ENCODE measurements at places on chromosomes 2 and 18.
A peak's percentile ranks its signal among the peaks of the same experiment; 100 is the strongest.

- DNase-seq = no peak
These were observed 157.4 kb downstream of the DTNA start for GRCh38 chr18:34867520-34867919.

DNA sequence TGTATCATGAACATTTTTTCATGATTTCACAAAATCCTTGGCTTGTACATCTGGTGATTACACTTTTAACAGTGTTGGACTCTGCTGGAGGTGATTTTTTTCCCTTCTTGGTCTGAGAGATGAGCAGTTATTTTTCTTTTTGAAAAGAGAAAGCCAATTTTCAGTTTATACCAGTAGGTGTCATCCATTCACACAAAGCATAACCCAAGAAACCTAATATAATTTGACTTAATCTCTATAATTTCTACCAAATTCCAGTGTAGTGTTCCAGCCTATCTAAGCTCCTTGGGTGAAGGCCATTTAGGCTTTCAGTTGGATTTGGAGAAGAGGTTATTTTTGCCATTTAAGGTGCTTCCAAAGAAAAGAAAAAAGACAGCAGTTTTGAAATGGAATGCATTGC, 7.7 kb upstream of the ICOS start:
- no peak for DNase-seq

GRCh38 chr2:126831234-126832005, 67.3 kb upstream of the TEX51 start:
- DNase-seq = no peak

DNA sequence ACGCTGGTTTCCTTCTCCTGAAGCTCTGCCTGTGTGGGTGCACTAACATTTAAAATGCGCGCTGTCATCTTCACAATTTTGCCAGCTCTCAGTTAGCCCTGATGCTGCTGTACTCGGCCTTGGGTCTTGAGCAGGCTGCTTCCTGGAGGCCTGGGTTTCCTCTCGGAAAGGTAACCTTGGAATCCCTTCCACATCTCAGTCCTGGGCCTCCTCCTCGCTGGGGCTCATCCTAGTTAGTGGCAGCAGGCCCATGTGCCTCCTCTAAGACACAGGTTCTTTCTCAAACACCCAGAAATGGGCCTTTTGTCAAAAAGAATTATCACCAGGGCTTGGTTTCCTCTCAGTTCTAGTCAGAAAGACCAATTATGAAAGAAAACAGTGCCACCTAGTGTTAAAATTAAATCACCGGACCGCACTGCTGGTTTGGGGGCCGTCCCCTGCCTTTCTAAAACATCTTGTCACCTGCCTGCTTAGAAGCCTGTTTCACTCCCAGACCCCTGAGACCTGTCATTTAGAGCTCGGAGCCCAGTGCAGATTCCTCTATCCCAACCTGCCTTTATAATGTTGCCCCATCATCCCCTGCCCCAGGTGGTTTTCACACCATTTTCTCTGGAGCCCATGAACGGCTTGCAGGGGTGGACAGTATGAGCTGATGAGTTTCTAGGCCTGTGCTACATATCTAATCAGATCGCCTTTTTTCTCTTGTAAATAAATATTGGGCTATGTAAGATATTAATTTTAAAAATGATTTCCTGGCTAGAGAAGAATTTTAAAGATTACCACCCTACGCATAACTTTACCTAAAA, 42.4 kb downstream of the HK2 start:
- DNase-seq = peak; percentile 17

GRCh38 chr2:26720322-26721114, 28.0 kb downstream of the KCNK3 start:
- no peak for DNase-seq

GRCh38 chr2:134314202-134314601, 60.3 kb downstream of the MGAT5 start:
- no peak for DNase-seq

- DNase-seq = no peak
These were observed 130.1 kb downstream of the OLA1 start for GRCh38 chr2:174117951-174118930.

DNA sequence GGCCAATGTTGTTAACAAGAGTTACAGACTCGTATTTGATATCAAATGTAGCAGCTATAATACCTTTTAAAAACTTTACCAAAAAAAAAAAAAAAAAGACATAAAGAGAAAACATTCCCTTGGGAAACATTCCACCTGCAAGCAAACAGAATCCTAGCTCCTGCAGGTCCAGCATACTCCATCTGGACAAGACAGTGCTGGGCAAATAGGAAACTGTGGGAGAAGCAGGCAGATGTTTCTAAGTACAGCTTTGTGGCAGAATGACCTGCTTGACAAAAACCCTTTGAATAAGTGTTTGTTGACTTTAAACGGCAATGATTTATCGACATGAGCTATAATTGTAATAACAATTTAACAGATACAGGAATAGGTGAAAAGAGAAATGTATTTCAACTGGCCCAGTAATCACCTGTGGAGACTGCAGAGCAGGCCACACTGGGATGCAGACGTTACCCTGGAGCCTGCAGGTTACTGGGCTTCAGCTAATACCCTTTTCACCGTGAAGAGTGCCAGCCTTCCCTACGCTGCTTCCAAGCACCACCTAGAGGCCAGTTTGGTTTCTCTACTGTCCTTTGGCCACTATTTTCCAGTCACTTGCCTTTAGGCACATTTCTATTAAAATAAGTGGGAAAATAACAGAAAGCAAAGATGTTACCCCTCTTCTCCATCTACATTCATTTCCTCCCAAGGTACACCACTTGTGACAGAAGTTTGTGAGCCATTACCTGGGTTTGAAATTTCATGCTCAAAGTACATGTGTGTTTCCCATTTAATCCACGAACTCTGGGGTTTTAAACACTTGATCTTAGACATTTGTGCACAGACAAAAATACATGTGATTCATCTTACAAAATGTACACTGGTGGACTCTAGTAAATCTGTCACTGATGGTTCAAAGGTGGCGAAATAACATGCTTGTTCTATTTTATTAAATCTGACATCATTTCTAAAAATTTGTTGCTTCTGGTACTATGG, 96.9 kb upstream of the ZNF397 start:
- DNase-seq = no peak

GRCh38 chr18:46260879-46261143, 156.6 kb downstream of the HAUS1 start:
- no peak for DNase-seq

GRCh38 chr2:30799366-30799765, 7.9 kb downstream of the CAPN13 start:
- no peak for DNase-seq

DNA sequence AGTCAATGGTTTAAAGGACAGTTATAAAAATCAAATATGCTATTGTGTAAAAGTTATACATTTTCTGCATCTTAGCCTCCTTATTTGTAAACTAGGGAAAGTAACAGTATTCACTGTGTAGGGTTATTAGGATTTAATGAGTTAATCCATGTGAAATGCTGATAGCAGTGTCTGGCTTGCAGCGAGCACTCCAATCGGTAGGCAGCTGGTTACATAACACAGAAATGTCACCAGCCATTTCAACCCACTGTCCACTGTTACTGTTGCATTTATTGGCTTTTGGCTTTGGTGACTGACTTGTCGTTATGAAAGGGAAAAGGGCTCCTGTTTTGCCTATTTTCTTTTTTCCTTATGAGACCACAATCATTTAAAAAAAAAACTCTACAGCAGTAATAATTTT, 38.9 kb downstream of the ID2 start:
- no peak for DNase-seq

DNA sequence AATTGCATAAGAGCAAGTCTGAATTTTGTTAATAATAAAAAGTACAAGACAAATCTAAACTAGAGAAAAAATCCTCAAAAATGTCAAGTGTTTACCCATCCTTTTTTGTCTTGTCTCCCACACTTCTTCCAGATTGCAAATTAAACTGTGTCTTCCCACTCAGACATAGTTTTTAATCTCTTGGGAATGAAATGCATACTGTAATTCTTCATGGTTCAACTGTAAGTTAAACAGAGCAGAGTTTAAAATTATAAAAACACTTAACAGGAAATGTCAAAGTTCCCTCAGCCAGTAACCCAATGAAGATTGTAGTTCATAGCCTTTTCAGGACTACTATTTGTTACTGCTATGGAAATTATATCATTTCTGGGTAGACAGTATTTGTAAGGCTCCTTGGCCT, 171.8 kb downstream of the UBE2E3 start:
- DNase-seq = no peak

DNA sequence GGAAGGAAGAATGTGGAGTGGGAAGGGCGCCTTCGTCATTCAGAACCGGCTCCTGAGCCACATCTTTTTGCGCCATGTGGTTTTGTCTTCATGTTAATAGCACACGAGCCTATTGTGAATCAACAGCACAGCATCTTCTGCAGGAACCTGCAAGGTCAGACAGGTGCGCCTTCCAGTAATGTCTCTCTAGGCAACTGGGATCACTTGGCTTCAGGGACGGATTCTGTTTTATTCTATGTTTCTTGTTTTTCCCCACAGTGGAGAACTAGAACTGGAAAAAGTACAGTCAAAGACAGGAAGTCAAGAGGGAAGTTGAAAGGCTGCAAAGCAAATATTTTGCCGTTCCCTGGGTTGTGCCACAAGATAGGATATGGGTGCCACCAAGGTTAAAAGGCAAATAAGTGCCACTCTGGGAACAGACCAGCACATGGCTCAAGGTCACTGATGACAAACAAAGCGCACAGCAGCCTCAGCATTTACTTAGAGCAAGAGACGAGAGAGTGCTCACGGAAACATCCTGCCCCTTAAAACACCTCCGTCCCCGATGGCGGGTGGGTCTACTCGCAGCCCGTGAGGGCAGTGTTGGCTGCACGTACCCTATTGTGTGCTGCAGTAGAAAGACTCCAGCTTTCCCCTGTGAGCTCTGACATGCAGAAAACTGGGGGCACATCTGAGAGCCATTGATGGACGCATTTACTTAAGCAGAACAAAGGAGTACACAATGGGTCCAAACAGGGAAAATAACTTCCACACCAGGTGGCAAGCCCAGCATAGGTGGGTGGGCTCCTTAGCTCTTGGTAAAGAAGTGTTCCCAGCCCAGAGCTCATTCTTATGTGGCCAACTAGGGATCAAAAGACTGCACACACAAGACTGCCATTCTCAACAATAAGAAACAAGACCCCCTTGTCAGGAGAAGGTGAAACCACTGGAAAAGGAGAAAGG, 107.2 kb upstream of the PARD3B start:
- DNase-seq = no peak

- DNase-seq = no peak
These were observed 49.3 kb downstream of the KCNG2 start for GRCh38 chr18:79846936-79847557.

GRCh38 chr18:29962579-29962978, 1080.0 kb downstream of the DSC3 start:
- DNase-seq = no peak

DNA sequence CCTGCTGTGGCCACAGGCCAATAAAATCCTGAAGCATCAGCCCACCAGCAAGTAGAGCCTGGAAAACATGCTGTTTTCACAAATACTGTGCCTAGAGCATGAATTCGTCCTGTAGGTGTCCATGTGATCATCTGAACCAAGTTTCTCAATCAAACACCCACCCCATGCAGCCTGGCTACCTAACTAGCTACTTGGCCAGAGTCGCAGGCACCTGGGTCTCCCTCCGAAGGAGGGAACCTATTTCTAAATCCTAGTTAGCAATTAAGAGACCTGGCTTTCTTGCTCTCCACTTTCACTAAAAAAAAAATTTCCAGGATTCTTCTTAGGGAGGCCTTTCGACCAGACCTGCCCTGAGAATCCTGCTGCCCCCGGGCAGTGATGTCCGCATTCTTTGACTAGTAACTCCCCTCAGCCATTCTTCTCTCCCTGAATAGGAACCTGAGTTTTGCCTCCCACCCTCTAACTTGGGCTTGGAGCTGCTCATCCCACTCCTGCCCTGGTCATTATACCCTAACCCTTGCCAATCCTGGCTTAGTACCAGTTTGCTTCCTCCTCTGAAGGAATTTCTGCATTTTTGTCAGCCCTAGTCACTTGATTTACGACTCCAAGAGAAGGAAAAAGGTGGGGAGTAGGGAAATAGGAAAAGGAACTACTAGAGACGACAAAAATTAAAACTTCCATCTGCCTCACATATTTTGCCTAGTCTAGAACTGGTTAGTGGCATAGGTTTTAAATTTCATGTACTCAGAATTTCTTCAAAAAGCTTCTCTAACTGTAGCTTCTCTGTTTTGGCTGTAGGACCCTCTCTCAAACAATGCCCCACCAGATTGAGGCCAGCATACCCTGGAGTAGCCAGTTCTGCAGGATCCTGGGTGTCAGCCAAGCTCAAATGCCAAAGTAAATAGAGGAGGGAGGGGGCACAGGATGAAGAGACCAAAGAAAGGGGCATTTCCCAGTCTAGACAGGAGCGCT, 25.4 kb upstream of the TANK start:
- no peak for DNase-seq

DNA sequence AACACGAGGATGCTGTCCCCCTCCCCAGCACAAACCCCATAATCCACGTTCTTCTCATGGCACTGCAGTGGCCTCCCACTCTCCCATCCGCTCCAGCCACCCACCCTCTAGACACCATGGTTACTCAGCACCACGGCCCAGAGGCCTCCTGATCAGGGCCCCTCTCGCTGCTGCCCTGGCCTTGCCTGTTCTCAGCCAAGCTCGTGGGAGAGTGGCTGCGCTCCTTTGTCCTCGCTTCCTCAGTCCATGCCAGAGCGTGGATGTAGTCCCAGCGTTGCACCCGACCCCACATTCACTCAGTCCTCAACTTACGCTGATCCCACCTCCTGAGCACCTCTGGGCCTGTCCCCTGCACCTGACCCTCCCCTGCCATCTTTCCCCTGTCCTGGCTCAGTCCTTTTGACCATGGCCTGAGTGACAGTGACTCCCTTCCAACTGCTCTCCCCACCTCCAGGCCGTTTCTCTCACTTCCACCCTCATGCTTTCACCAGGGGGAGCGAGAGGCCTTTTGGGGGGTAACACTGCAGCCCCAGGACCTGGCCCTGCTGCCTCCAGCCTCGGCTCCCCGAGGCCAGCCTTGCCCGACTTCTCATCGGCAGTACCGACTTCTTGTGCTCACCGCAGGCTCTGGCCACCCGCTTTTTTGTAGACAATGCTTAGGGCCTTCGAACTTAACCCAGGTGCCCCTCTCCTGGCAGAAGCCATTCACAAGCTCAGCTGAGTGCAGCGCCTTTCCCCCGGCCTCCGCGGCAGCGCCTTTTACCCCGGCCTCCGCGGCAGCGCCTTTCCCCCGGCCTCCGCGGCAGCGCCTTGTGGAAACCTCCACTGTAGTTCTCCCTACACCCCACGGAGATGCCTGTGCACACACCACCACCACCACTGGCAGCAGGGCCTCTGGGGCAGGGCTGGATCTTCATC, 131.4 kb downstream of the CLIP4 start:
- no peak for DNase-seq

DNA sequence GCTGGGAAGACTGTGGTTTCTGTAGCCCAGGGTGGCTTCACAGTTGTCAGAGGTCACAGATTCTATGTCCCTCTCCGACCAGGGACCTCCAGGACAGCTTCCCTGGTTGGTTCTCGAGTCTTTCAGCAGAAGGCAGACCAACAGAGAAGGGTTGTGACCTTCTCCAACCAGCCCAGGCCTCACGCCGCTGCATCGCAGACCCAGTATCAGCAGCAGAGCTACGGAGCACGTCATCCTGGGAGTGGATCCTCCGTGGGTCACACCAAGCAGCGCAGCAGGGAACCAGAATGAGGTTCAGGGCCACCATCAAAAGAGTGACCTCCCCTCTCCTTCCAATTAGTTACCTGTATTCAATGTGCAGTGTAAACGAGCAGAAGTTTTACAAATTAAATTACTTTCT, 49.3 kb downstream of the ST3GAL5 start:
- no peak for DNase-seq
